HFFc6 (cell line): ENCODE measurements at places on chromosomes 6 and 20. TPM values are rescaled to one million over a fixed set of nuclear protein-coding genes. Genes with fewer than 3 reads are reported as not detected.

Gene MRPS18A
- 33.1 and 37.4 TPM in 2 replicates for total RNA-seq

GRCh38 chr6:1629316-1629715 lies 19.6 kb downstream of the FOXC1 start:
- H3K27ac ChIP-seq = no peak overlapping the region
- H3K4me1 ChIP-seq = peaks cover 16% of the 10 kb centered on the region
- DNase-seq = no peak

Gene HRH3
- not detected in 3 replicates for total RNA-seq

Gene SMIM26
- 61.4 to 71.0 TPM (median 62.4 TPM) in 3 replicates for total RNA-seq

DNA sequence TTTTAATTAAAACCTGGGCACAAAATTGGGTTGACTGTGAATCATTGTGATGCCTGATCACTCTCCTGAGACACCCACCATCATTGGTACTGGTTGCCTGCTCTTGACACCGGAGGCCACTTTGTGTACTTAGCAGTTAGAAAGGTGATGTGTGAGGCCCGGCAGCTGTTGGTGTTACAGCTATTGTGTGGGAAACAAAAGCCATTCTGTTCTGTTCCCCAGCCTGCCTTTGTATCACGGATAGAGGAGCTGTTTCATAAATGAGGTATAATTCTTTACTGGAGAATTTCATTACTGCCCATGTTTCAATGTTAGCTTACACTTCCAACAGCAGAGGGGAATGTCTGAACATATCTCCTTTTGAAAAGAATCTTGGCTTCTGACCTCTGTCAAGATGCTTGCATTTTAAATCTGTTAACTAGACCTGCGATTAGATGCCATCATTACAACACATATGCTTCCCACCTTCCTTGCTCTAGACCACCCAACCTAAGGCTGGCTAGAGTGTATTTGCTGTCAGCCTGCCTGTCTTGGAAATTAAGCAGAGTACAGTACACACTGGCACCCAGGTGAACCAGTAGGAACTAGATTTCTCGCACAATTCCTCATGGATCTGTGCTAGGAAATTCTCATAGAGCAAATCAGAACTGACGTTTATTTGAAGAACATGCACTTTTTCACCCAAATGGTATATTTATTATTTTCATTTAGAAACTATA lies 142.4 kb upstream of the INSM1 start:
- no peak overlapping the region for H3K27ac ChIP-seq
- no peak overlapping the region for H3K4me3 ChIP-seq
- no peaks in the 10 kb centered on the region for H3K4me1 ChIP-seq
- no peaks in the 10 kb centered on the region for H3K36me3 ChIP-seq
